ENCODE measurements at places on chromosomes 11 and 22.

DNA sequence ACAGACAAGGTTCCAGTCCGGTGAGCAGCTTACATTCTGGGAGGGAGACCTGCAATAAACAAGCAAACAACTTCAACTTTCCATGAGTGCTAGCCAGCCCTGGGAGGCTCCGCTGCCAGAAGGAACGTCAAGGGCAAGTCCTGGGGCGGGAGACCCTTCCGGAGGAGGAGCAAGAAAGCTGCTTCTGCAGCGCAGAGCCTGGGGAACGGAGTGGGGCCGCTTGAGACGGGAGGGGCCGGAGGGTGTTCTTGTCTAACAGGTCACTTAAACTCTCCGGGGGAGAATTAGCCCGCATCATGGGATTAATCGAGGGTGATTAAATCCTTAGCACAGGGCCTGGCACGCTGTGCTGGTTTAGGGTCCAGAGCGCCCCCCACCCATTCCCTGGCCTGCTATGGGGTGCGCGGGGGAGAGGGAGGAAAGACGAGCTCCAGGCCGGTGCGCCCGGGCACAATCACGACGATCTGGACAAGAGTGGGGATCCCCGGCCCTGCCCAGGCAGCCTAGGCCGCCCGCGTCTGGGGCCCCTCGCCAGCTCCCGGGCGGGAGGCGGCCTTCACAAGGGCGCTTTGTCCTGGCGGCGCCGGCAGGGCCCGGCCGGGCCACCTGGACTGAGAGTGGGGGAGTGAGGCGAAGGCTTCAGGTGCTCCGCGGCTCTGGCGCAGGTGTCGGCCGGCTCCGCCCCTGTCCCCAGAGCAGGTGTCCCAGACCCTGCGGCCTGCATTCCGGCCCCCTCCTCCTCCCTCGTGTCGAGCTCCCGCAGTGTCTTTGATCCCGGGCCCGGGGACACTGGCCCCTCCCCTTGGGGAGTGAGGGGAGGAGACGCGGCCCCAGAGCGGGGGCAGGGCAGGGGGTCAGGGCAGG is 663 bp upstream of the LARGE2 start:
- peak; percentile 51 for DNase-seq

DNA sequence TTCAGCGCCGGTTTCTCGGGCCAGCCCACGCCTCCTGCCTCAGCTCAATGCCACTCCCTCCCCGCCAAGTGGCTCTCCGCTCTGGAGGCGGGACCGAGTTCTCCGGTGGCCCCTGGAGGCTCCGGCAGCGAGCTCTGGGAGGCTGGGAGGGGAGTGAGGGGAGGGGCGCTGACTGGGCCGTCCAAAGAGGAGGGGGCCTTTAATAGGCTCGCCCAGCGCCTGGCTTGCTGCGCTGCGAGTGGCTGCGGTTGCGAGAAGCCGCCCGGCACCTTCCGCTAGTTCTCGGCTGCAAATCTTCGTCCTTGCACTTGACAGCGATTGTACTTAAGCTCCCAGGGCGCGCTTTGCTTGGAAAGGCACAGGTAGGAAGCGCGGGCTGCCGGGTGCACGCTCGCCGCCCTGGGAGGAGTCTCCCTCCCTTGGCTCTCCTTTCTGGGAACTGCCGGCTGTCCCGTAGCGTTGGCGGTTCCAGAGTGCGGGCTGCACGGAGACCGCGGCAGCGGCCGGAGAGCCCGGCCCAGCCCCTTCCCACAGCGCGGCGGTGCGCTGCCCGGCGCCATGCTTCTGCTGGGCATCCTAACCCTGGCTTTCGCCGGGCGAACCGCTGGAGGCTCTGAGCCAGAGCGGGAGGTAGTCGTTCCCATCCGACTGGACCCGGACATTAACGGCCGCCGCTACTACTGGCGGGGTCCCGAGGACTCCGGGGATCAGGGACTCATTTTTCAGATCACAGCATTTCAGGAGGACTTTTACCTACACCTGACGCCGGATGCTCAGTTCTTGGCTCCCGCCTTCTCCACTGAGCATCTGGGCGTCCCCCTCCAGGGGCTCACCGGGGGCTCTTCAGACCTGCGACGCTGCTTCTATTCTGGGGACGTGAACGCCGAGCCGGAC is at the start of gene ADAMTS15:
ADAMTS15 (plus strand) TSS at position 230 of the 894 bp plus-strand sequence; CDS start at position 559, 329 bp downstream.
- DNase-seq: no peak

GRCh38 chr11:119627286-119627685 is 101.7 kb downstream of the NECTIN1 start:
- no peak for DNase-seq

- no peak for DNase-seq
Measured at GRCh38 chr11:103895106-103895505, 141.3 kb upstream of the DDI1 start.

DNA sequence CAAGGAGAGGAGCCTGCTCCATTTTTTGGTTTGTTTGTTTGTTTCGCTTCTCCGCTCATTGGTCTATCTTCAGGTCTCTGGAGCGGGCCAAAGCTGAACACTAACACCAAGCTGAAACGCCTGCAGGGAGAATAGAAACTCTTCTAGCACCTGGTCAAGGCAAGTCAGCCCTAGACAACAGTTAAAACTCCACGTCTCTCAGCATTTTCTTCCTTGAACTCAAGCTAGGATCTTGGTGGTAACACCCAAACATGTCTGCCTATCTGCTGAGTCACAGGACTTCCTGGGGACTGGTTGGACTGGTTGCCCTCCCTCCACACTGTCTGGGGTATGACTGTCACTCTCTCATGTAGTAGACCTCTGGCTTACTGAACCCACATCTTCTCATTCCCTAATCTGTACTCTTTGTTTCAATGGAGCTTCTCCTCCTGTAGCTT is 23.9 kb upstream of the RBFOX2 start:
- no peak for DNase-seq

- DNase-seq: no peak
Measured at GRCh38 chr11:96260532-96260931, 82.5 kb downstream of the MAML2 start.

GRCh38 chr22:23831261-23831660 is 7.5 kb downstream of the DERL3 start:
- DNase-seq: no peak

DNA sequence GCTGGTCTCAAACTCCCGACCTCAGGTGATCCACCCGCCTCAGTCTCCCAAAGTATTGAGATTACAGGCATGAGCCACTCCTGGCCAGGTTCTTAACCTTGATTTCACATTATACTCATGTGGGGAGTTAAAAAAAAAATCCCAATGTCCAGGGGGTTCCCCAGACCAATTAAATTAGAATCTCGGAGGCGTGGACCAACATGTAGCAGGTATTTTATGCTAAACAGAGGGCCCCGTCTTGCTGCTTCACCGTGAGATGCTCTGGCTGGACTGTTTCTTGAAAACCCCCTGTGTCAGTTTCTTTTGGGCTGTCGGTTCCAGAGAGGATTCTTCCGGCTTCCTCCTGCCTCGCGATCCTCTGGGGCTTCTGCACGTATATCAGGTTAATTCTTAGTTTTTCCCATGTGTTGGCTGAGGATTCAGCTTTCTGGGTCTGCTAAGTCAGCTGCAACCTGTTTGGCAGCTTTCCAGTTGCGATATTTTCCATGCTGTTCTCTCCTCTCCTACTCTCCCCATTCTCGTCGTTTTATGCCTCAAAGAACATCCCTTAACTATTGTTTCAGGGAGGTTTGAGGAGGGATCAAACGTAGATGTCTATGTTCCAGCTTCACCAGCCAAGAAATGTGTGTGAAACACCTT is 50.6 kb upstream of the ACCSL start:
- no peak for DNase-seq

DNA sequence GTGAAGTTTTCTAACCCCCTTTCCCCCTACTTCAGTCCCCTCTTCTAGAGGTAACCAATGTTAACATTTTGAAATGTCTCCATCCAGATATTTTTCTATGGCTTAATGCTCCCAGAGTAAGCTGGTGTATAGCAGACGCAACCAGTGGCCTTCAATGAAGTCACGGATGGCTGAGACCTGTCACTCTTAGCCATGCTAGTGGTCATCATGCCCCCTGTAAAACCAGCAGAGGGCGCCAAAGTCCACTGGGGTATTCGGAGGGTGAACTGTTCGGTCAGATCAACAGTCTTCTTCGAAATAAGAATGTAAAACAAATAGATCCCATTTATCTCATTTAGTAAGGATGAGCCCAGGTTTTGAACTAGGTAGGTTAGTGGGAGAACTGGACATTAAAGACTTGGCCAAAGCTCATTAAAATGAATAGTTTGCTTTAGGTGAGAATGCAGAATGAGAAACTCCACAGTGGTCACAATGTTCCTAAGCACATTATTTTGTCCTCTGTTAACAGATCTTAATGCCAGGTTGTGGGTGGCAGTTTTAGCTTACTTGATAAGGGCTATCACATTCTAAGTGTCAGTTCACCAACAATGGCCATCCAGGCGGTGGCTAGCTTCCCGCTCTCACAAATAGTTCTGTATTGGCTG is 8.6 kb upstream of the MMP8 start:
- DNase-seq: peak; percentile 35
